Stimulated activated CD4-positive, alpha-beta T cell treated with anti-CD3 and anti-CD28 coated beads, Interleukin-12 subunit alpha, Interleukin-12 subunit beta, amount 100 ng/mL, for 24 hours (primary cell): ENCODE measurements at places on chromosomes 6 and 20.

GRCh38 chr6:163952005-163952404 lies 537.5 kb downstream of the QKI start:
- no peak for DNase-seq

DNA sequence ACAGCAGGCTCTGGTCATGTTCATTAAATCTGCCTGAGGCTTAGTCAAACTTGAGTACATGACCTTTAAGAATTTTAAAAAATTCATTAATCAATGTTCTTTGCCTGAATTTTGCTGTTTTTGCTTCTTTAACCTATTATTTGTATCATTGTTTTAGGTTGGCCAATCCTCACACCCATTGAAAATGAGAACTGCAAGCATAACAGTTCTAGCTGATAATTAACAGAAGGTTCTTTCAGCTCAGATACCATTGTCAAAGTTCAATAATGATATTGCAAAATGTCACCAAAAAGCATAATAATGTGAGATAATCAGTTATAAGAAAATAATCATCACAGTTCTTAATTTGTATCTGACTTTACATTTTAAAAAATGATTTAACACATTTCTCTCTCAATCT lies 583.1 kb downstream of the TFAP2A start:
- no peak for DNase-seq

- no peak for DNase-seq
These were observed 34.1 kb upstream of the SLC35D3 start for GRCh38 chr6:136887953-136888352.

GRCh38 chr6:156564127-156564806 lies 212.9 kb upstream of the ARID1B start:
- DNase-seq: peak; percentile 71

DNA sequence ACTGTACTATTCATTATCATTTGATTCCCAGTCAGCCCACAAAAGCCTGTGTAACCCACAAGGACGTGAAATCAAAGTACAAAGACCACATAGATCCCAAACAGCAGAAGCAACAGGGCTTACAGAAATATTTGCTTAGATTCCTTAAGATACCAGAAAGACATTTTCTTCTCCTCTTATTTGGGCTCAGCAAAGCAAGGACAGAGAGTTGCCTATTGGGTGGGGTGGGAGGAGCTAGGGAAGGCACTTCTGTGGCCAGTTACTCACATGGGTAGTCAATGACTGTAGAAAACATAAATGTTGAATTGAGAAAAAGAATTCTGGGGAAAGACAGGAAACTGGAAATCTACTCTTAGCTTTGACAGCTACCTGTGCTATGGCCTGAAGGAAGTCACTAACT lies 19.8 kb downstream of the PDE7B start:
- no peak for DNase-seq

DNA sequence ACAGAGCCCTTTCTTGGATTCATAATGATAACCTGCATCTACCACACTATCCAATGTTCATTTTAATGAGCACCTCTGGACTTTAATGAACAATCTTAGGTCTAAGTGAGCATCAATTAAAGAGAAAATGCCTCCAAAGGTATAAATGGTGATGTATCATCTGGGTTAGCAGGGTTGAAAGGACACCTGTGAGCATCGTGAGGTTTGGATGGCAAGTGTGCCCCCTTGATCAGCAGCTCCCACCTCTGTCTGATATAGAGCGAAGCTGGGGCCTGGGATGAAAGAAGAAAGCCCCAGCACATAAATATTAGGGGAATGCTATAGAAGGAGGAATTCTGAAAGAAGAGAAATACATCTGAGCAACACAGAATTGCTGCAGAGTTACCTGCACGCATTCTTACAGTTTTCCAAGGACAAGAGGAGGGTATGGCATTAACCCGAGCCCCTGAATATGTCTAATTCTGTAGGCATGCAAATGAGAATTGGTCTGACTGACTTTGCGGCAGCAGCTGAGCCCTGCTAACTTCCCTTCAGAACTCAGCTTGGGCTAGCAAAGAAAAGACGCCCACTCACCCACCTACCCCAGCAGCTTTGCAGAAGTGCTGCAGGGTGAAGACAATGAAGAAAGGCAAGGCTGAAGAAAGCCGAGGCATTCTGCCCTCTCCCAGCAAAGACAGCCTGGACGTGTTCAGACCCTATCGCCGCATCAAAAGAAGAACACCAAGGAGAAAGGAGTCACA lies 136.2 kb downstream of the GMPR start:
- DNase-seq: no peak

DNA sequence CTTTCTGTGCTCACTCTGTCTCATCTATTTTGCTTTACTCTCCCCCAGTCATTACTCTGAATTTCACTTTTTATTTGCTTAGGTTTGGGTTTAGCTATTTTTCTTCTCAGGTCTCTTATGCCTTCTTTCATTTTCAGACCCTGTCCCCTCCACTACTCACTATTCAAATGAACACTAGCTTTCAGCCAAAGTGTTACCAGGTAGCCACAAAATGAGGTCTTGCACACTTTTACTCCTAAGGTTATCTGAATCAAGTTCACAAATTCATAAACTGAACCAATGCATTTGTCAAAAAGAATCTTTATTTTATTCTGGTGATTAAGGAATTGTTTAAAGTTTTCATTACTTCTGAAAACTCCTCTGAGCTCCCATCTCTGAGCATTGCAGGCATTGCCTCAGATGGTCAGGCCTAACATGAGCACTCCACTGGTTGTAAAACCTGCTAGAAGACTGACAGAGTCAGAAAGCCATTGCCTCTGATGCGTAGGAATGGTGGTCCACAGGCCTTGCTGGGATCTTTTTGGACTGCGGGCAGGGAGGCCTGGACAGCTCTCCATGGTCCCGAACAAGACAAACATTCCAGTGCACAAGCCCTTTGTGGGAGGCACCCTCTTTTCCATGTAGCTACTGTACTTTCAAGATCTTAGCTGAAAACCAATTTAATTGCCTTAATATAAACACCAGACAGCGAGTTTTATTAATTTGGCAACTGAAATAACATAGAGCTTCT lies 48.5 kb downstream of the FYN start:
- no peak for DNase-seq

- DNase-seq: no peak
These were observed 36.8 kb downstream of the MOXD1 start for GRCh38 chr6:132364306-132365074.

DNA sequence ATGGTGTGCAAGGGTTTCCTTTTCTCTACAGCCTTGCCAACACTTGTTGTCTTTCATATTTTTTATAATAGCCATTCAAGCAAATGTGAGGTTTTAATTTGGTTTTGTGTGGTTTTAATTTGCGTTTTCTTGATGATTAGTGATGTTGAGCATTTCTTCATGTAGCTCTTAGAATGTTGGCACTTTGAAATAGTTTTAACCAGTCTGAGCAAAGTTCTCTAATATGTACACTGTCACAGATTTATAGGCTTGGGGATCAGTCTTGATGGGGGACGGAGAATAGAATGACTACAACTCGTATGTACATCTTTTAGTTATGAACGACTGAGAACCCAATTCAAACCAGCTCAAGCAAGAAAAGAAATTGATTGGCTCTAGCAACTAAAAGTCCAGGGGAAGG lies 1003.1 kb downstream of the KIF16B start:
- no peak for DNase-seq

- no peak for DNase-seq
These were observed 36.4 kb upstream of the SLC17A4 start for GRCh38 chr6:25717866-25718740.

DNA sequence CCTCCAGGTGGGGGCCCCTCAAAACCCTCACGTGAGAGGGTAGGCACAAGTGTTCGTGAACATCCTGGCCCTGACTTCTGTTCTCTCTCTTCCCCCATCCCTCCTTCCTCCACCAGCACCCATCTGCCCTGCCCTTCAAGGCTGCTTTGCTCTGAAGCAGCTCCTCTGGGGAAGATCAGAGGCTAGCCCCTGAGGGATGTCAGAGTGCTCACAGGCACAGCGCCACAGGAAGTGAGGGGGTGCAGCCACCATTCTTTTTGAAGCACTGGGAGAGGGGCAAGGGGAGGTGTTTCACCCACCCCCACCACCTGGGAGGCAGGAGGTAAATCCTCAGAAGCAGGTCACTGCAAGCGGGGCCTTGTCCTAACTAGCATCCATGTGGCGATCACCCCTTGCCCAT lies 11.4 kb downstream of the MOCS1 start:
- DNase-seq: no peak
